ENCODE measurements at places on chromosomes 6 and 20.

GRCh38 chr6:39078695-39079094 is 30.1 kb downstream of the GLP1R start:
- no peak for DNase-seq

GRCh38 chr6:128827675-128828464 is 55.1 kb upstream of the LAMA2 start:
- DNase-seq = no peak

DNA sequence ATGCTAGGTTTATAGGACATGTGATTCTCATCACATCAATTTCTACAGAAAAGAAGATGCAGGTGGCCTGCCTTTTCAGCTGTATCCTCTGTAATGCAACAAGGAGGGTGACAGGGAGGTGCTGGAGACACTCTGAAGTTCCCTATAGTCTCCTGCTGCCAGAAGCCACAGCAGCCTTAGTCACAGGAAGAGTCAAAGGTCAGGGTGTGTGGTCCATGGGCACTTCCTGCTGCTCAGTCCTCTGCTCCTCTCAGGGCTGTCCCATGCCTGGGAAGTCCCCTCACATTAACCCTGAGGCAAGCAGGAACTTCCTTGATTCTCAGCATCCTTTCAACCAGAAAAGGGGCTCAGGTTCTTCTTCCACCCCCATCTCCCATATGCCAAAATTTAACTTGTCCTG is 144.8 kb upstream of the FOXA2 start:
- DNase-seq = no peak

DNA sequence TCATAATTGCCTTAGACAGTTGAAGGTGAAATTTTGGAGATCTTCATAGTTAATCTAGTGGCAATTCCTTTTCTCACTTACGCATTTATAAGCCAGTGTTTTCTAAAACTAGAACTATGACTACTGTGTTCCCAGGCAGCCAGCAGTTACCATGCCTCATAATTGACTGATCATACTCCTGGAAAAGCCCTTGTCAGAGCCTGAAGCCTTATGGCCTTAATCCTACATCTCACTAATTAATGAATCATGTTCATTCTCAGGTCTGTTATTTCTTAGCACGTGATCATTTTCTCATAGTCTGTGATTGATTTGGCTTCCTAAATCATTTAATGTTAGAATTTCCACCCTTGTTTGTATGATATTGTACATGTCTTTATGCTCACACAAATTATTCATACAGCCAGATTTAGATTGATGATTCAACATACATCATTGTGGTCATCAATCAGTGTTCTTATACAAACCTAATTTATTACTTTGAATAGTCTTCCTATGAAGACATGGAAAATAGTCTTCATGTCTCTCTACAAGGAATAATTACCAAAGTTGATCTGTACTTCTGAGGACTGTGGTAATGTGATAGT is 132.6 kb upstream of the ASCC3 start:
- DNase-seq = no peak

- no peak for DNase-seq
These were observed at the start of gene PHF1 for GRCh38 chr6:33410711-33411631. Gene PHF1, plus strand, starts transcription at chr6:33411014. Its CDS starts 1,250 bp downstream, at chr6:33412264.

DNA sequence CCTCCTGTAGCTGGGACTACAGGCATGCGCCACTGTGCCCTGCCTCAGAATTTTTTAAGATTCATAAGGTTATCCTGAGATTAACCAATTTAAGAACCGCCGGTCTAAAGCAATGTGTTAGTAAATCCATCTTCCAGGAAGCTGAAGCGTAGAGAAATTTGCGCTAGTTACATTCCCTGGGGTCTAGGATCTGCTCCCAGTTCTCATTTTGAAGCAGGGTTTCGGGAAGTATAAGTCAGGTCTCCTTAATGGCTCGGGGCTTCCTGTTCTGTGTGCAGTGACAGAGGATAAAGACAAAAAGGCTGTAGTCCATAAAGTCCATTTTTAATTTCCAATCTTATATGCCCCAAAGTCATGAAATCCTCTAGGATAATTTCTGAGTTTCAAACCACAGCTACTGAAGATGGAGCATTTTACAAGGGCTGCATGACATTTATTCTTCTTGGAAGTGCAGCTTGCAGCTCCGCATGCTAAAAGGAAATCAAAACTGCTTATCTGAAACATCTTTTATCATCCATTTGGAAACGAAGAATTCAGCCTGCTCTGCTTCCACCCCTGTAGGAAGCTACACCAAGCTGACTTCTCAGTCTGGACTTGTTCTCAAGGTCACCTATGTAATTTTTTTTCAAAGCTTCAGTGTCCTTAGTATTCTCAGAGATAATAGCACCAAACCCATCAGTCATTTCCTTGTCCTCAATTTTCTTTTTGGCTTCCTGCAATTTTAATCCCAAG is 326.1 kb downstream of the PRL start:
- DNase-seq = no peak

DNA sequence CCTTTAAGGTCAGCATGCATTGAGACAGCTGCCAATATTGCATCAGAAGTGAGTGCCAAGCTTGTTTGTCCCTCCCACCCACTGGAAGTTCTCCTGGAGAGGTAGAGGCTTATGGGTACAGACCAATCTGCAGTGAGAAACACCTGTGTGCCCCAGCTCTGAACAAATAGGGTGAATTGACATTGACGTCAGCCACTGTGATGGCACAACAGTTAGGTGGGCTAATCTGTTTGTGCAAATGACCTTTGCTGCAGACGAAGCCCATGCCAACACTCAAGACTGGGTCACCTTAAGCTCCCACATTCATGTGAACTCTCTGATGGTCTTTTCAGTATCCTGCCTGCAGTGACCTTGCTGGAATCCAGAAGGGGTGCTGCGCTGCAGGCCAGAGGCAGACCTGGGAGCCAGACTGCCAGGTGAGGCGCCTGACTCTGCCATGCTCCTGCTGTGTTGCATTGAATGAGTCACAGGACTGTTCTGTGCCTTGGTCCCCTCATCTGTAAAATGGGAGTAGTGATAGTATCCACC is 99.9 kb downstream of the ALDH8A1 start:
- no peak for DNase-seq

DNA sequence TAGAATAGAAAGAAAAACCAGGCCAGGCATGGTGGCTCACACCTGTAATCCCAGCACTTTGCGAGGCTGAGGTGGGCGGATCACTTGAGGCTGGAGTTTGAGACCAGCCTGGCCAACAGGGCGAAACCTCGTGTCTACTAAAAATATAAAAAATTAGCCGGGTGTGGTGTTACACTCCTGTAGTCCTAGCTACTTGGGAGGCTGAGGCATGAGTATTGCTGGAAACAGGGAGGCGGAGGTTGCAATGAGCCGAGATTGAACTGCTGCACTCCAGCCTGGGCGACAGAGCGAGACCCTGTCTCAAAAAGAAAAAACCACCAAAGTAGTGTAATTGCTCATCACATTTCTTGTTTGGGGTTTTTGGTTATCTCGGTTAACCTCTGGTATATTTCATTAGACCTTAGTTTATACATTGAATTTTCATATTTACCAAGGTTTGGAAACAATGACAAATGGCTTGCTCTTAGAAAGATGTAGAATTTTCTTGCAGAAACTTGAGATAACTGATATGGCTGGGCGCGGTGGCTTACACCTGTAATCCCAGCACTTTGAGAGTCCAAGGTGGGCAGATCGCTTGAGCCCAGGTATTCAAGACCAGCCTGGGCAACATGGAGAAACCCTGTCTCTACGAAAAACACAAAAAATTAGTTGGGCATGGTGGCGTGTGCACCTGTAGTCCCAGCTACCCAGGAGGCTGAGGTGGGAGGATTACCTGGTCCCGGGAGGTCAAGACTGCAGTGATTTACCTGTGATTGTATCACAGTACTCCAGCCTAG is 14.2 kb downstream of the ITCH start:
- no peak for DNase-seq

DNA sequence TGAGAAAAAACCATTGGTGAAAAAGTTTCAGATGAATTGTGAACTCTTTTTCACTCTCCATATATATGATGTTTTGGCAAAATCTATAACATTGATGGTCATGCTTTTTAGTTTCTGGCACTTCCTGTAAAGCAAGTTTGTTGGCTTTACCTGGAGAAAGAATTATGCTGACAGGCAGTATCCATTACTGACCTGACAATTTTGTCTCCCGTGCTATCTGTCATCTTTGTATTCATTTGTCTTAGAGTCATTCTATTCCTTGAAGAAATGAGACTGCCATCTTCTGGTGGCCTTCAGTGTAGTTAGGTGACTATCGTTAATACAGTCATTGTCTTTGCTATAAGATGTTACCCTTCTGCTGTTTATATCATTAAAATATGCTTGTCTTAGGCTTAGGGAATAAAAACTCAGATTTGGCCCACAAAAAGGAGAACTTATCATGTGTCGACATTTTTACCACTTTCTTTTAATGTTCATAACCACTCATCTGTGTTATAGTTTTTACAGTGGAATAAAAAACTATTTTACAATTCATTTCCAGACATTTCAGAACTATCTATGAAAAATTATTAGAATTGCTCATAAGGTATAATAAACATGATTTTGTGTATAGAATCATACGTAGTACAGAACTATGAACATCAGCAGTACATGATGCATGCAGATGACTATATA is 707.0 kb downstream of the EPM2A start:
- no peak for DNase-seq

DNA sequence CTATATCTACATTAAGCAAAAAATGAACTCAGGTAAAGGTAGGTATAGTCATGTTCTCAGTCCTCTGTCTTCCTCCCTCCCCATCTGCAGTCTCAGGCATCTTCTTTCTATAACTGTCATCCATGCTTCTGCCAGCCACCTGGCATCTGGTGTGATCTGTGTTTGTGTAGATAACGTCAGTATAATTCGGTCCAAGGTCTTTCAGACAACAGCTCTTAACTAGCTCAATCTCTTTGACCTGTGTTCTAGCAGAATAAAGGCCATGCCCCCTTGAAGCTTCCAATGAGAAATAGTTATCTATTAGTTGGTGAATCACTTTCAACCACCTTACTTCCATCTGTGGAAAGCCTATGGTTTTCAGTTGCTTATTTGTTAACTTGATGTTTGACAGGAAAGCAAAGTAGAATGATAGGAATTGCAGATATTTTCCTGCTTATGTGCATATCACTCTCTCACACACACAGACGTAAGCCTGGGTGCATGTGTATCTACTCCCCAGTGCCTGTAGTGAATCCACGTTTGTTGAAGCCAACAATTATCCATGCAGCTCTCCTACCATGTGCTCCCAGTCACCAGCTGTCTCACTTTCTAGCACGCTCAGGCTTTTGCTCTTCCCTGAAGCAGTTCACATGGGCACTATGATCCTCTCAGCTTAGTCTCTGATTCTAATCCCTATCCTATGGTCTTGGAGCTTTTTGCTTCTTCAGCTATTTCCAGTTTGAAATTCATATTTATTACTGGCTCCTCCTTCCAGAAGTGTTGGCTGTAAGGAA is 433.7 kb upstream of the MANEA start:
- no peak for DNase-seq

DNA sequence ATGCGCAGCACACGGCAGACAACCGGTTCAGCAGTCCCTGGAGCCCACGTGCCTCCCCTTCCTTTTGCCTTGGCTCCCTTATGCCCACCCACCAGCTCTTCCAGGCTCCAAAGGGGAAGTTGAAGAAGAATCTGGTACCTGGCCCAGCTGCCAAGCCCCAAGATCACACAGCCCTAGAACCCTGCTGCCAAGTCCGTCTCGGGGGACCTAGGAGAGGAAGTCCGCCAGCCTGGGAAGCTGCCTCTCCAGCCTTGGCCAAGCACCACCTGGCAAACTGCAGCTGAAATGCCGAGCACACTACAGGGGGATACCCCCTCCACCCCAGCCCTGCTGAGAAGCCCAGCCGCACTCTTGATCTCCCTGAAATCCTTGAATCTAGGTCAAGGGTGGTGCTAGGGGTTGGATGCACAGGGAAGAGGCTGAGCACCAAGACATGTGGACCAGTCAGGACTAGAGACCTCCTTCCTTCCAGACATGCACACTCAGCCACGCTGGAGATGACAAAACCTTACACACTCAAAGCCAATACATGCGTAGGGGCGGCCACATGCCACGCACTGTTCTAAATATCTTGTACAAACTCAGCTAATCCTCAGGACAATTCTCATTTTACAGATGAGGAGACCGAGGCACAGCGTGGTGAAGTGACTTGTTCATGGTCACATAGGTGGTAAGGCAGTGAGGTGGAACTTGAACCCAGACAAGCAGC is 124.1 kb downstream of the PREX1 start:
- no peak for DNase-seq

GRCh38 chr6:96195272-96195671 is 179.5 kb downstream of the FUT9 start:
- no peak for DNase-seq

DNA sequence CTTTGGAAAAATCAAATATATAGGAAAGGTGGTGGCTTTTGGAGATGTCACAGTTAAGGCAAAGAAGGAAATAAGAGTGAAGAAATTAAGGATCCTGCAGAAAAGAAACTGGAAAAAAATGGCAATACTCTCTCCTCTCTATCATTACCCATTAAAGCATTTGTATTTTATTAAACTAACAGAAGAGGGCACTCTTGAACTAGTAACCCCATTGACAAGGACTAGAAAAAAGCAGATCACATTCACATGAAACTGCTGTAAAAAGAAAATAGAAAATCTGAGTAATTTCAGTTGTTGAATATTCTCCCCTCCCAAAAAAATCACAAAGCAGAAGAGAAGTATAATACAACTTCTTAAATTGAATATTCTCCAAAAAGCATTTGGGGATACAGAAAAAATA is 104.1 kb upstream of the SLC35B3 start:
- DNase-seq = no peak

GRCh38 chr6:170205126-170205525 is 85.8 kb downstream of the DLL1 start:
- DNase-seq = no peak

- DNase-seq = no peak
These were observed 209.8 kb upstream of the FOXA2 start for GRCh38 chr20:22794200-22794599.

GRCh38 chr20:53245574-53245973 is 273.4 kb downstream of the TSHZ2 start:
- no peak for DNase-seq

GRCh38 chr6:79239536-79240168 is 5.2 kb upstream of the HMGN3 start:
- no peak for DNase-seq

DNA sequence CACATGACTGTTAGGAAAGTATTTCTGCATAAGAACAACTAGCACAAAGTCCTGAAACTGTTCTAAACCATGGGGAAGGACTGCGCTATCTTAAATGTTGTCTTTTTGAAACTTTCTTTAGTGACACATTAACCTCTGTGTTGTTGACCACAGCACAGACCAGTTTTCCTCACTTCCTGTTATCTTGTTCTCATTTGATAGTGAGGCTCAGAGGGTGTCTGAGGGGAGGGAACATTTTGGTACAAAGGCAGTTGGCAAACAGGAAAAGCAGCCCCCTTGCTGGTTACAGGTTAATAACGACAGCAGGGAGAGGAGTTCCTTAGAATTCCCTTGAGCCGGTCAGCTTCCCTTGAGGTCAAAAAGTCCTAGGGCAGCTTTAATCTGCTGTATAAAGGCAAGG is 143.5 kb upstream of the BMP2 start:
- no peak for DNase-seq

Data from CD8-positive, alpha-beta memory T cell (primary cell).